ENCODE measurements at places on chromosomes 11 and 22.

DNA sequence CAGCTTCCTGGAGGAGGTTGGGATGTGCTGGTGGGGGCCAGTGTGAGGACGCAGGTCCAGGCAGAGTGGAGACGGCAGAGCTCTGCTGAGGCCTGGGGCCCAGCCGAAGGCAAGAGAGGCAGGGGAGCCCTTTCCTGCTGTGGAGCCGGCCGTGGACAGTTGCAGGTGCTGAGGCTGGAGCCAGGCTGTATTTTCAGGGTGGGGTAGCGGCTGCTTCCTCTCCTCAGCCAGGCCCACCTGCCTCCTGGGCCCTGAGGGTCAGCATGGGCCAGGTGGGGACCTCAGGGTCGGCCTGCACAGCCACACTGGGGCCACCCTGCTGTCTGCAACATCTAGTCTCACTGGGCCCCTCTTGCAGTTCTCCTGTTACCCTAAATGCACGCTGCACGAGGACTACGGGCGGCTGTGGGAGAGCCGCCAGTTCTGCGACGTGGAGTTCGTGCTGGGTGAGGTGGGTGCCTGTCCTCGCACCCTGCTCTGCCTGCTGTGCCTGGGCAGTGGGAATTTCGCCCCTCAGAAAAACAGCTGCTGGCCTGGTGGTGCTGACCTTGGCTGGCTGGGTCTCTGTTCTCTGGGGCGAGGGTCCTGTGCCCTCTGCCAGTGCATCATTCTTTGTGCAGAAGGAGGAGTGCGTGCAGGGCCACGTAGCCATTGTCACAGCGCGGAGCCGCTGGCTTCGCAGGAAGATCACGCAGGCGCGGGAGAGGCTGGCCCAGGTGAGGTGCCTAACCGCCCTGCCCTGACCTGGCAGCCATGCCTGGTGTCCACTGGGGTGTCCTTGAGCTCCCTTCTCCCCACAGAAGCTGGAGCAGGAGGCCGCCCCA is 8.4 kb downstream of the THAP7 start:
- no peak for DNase-seq

DNA sequence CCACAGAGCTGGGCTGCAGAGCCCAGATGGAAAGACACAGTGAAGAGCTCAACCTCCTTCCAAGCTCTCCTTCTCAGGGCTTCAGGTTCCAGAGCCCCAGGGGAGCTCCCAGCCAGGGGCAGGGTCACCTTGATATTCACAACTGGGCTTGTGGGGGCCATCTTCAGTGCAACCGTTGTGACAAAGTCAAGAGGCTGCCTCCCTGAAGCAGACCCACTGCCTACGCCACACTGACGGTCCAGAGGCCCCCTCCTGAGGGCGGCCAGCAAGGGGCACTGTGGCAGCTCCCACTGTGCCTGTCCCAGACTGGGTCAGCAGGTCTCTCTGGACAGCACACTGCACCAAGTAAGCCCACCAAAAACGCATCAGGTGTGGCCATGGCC is 84.1 kb downstream of the DGCR2 start:
- no peak for DNase-seq

- DNase-seq, result no peak
Measured at GRCh38 chr11:116840224-116840745, 2.9 kb upstream of the APOA1 start.

DNA sequence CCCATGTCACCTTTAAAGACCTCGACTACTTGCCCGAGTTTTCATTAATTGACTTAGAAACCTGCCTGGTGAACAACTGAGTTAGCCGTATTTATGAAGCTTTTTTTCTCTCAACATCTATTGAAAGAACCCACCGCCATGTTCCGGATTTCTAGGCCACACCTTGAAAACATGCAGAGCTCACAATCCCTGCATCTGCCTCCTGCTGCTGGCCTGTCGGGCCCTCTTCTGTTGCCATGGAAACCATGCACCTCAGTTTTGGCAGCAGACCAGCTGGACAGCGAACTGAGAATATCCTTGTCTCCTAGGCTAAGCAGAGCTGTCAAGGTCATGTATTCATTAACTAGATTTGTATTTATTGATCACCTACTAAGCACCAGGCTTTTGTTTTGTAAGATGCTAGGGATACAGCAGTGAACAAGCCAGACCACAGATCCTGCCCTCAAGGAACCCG is 4.3 kb upstream of the PATZ1 start:
- DNase-seq, result no peak

DNA sequence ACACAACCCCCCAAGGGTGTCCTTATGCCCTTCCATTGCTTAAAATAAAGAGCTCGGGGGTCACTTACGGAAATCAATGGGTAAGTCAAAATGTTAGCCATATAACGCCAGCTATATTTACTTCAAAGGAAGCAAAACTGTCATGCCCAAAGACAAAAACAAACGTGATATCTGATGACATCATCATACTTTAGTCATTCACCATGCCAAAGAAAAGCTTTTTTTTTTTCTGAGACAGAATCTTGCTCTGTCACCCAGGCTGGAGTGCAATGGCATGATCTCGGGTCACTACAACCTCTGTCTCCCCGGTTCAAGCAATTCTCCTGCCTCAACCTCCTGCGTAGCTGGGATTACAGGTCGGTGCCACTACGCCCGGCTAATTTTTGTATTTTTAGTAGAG is 47.7 kb upstream of the SC5D start:
- DNase-seq, result no peak

DNA sequence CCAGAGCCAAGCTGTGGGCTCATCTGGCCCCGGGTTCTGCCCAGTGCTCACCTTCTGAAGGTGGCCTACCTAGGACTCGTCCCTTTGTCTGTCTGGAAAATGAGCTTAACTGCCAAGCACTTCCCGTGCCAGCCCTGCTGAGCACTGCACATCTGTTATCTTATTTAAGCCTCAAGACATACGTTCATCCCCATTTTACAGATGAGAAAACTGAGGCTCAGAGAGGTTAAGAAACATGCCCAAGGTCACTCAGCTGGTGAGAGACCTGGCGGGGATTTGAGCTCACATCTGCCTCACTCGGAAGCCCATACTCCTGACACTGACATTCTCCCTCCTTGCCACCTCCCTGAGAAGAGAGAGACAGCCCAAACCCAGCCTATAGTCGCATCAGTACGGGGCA is 226.2 kb downstream of the MN1 start:
- no peak for DNase-seq

GRCh38 chr22:23127788-23128187 is 14.0 kb downstream of the RSPH14 start:
- no peak for DNase-seq

DNA sequence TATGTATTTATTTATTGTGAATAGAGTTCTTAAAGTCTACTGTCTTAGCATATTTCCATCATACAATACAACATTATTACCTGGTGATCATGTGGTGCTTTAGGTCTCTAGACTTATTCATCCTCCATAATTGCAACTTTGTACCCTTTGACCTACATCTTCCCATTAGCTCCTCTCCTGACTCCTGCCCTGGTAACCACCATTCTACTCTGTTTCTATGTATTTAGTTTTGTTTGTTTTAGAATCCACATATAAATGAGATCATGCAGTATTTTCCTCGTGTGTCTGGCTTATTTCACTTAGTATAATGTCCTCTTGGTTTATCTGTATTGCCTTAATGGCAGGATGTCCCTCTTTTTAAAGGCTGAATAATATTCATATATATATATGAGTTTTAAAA is 22.7 kb downstream of the NCAM1 start:
- no peak for DNase-seq

- DNase-seq, result no peak
Measured at GRCh38 chr11:65871811-65872548, 620 bp downstream of the EFEMP2 start.

GRCh38 chr22:24380220-24380904 is 47.0 kb upstream of the ADORA2A start:
- DNase-seq, result no peak

GRCh38 chr11:75279273-75279672 is 38.7 kb downstream of the TPBGL start:
- DNase-seq, result no peak

- peak; percentile 45 for DNase-seq
Measured at GRCh38 chr22:25777870-25778269, 35.9 kb downstream of the MYO18B start.

DNA sequence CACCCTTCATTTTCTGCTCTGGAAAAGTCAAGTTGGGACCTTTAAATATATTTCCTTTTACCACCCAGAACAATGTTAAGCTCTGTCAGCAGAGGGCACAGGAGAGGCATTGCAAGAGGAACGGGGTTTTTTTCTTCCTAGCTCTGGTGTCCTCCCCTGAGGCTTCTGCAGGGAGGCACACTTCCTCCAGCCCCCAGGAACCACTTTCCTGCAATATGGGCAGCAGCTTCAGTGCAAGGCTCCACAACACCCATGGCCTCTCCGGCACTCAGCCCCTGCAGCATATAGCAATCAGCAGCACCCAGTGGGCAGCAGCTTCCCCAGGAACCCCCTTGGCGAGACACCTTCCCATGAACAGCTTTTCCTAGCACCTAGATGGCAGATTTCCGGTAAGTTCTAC is 101.4 kb downstream of the SYT9 start:
- DNase-seq, result peak; percentile 58

- DNase-seq, result peak; percentile 70
Measured at GRCh38 chr11:128342511-128343134, 244.7 kb downstream of the ETS1 start.

- no peak for DNase-seq
Measured at GRCh38 chr11:44561275-44561805, 4.1 kb upstream of the CD82 start.

- peak; percentile 28 for DNase-seq
Measured at GRCh38 chr22:43293655-43294392, 49.3 kb downstream of the SCUBE1 start.

GRCh38 chr22:47192651-47193437 is 430.4 kb downstream of the TBC1D22A start:
- peak; percentile 75 for DNase-seq

DNA sequence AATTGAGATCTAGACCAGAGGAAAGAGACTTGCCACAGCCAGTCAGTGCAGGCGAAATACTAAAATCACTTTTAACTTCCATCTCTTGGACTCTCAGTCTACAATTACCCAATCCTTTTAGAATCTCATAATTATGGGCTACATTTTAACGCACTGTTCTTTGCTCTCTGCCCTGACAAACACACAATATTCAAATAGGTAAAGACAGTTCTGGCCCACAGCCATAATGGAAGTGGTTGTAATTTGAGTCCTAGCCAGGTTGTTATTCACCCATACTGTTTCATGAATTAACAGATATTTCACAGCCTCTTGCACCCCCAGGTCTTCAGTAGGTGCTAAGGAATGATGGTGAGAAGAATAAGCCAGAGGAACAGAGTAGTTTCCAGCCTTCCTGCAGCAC is 830 bp downstream of the C11orf97 start:
- no peak for DNase-seq

GRCh38 chr11:86292912-86293616 is 9.0 kb upstream of the HIKESHI start:
- DNase-seq, result no peak

DNA sequence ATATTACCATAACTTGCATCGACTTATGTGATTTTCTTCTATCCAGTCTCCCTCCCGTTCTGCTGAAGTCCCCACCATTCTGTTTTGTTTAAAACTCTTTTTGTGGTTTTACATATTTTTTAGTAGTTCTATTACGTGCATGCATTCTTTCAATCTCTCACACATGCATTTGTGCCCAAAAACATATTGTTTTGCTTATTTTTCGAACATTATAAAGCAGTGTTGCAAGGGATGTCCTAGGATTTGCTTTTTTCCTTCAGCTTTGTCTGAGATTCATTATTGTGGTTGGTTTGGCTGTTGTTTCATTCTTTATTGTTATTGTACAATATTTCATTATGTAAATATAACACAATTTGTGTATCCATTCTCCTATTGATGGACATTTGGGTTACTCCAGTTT is 235.7 kb downstream of the DYNC2H1 start:
- DNase-seq, result no peak

DNA sequence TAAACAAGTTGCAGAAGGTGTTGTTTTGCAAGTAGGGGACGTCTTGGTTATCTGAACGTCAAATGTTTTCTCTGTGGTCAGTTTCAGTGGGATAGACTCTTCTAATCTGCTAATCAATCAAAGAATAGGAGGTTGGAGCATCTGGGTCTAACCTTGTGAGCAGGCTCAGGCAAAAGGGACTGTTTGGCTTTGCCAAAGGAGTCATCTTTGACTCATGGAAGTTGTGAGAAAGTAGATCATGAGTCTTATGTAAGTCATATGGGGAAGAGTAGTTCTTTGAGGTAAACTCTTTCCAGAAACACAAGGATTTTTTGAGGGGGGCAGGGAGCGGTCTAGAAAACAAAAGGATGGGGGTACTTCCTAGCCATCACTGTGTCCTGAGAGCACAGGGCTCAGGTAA is 27.1 kb upstream of the TOP3B start:
- no peak for DNase-seq

DNA sequence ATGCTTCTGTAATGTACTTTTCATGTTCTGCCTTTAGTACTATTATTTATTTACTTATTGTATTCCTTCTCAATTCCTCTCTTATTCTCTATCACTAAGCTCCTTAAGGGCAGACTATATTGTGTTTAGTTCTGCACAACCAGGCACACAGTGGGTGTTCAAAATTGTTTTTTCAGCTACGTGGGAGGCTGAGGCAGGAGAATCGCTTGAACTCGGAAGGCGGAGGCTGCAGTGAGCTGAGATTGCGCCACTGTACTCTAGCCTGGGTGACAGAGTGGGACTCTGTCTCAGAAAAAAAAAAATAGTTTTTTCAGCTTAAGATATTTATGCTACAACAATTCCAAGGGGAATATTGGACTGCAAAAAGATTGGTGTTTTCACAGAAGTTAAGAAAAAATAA is 17.4 kb upstream of the DDX17 start:
- no peak for DNase-seq

DNA sequence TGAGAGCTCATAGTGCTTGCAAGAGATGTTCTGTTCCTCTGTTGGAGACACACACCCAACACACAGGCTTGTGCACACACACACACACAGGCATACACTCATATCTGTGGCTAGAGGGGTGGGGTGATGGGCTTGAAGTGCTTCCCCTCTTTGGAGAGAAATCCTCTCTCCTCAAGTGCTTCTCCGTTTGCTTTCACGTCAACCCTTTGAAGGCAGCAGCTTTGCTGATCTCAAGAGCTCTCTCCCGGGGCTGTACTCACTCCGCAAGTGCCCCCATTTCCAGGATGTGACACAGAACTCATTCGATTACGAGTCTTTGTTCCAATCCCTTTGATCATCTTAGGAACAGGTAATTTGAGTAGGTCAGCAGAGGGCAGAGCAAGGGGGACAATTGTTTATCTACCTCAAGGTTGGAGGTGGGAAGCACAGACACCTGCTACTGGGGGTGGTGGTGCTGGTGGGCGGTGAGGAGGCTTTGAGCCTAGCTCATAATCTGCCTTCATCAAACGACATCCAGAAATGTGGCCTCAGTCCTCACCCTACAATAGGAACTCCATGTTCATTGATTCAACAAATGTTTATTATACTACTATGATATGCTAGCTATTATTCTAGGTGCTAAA is 529.8 kb upstream of the CADM1 start:
- DNase-seq, result peak; percentile 47

- peak; percentile 77 for DNase-seq
Measured at GRCh38 chr22:50627642-50628542, at the start of gene ARSA. Gene ARSA, minus strand, starts transcription at chr22:50628152. Its CDS starts 373 bp downstream, at chr22:50627779.

- no peak for DNase-seq
Measured at GRCh38 chr11:15446929-15447328, 332.2 kb downstream of the INSC start.
